Mesenteric fat pad (tissue), 1 donor: ENCODE measurements at places on chromosomes 1 and 21. TPM values are rescaled to one million over a fixed set of nuclear protein-coding genes. Genes with fewer than 3 reads are reported as not detected.

Gene ETNK2
- 6.1 TPM for total RNA-seq

Gene WARS2
- total RNA-seq: 14.5 TPM

Gene PLA2G2F
- not detected for total RNA-seq

Gene CRP
- not detected for total RNA-seq

Gene MCOLN3
- total RNA-seq: 3.8 TPM
